ENCODE measurements at places on chromosomes 2 and 18. TPM values are rescaled to one million over a fixed set of nuclear protein-coding genes. Genes with fewer than 3 reads are reported as not detected.

GRCh38 chr2:158984604-158985135, 16.2 kb downstream of the TANC1 start:
- DNase-seq = peak; percentile 83

Gene NEU2
- polyA plus RNA-seq = not detected

Gene DES
- polyA plus RNA-seq = 9.7 TPM

DNA sequence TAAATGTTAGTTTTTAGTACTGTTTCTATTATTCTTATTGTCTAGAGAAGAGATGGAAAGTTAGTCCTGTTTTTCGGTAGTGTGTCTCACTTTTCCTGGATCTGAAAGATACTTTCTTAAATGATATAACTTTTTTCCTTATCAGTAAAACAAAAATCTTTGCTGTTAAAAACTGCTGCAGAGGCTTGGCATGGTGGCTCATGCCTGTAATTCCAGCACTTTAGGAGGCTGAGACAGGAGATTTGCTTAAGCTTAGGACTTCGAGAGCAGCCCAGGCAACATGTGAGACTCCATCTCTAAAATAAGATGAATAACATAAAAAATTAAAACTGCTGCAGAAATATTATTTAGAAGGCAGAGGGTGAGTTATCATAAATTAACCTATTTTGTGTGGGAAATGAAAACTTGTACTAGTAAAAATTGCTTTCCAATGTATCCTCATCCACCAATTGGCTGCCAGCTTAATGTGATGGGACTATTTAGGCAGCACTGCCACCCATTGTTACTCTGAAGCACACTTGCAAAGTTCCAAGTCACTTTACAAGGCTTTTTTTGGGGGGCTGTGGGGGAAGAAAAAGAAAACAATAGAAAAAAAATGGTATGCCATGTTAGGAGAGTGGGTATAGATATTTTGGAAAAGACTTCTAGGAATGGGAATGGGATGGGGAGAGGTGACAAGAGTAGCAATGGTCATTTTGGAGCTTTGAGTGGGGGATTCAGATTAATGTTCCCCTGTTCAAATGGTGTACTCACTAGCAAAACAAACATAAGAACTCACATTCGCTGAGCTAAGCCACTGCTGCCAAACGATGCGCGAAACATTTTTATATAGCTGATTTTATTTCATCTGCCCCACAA, 62.7 kb downstream of the MEIS1 start:
- no peak for DNase-seq

GRCh38 chr2:26345283-26345544, 729 bp upstream of the SELENOI start:
- DNase-seq = no peak

- no peak for DNase-seq
These were observed 119.5 kb downstream of the NCK2 start for GRCh38 chr2:105864262-105864661.

Gene POTEC
- polyA plus RNA-seq = not detected

GRCh38 chr2:168593713-168594112, 137.6 kb downstream of the CERS6 start:
- DNase-seq = no peak

DNA sequence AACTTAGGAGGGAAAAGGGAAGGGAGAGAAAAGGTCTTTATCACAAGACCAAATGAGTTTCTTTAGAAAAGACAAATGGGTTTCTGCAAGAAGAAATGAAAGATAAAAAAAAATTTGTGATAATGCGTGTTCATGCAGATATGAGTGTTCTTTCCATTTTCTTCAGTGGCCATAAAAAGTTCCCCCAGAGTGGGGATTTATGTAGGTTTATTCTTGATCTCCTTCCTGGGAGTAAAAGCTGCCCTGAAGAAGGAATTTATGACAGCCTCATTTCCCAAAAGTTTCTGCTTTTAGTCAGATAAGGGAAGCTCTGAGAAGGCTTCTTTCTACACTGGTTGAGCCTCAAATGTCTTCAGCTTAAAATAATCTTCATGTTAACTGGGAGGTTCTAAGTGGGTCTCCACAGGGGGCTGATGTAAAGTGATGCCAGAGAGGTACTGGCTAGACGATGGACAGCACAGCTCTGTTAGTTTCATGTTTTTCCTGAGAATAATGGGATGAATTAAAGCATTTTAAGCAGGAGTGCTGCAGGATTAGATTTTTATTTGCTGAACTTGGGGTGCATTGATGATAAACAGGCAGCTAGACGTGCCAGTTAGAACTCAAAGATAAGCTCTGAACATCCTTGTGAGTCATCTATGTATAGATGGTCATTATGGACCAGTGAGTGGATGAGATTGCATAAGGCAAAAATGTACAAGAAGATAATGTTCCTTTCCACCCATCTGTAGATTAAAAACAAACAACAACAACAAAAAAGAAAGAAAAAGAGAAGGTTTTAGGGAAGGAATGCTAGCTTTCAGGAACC, 99.4 kb upstream of the MSH2 start:
- no peak for DNase-seq

Gene ZNF804A
- polyA plus RNA-seq = 1.3 TPM

- DNase-seq = peak; percentile 71
These were observed 14.1 kb upstream of the ZSWIM2 start for GRCh38 chr2:186862869-186863709.

- DNase-seq = no peak
These were observed 6.5 kb downstream of the TEX261 start for GRCh38 chr2:70988151-70988550.

DNA sequence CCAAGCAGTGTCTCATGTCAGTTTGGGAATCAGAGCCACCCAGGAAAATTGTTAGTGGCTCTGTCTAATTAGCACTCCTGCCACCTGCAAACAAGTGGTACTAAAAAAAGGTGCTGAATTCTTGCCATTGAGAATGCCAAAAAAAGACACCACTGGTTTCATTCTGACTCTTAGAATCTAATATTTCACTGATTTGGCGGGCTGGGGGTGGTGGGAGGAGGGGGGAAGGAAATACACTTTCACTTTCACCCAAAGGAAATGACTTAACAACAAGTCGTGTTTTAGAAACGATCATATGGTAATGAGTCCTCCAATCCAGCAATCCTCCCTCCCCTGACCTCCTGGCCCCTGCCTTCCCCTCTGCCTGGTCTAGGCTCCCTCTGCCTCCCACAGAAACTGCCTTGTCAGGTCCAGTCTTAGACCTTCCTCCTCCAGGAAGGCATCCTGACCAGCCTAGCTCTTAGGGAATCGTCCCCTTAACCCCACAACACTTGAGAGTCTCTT, 4.4 kb upstream of the KLHL29 start:
- DNase-seq = no peak

Gene STARD6
- 0.75 TPM for polyA plus RNA-seq

Gene ERLEC1
- 16.8 TPM for polyA plus RNA-seq

GRCh38 chr2:240146627-240147278, 6.3 kb upstream of the OTOS start:
- no peak for DNase-seq

Gene CNOT11
- polyA plus RNA-seq = 23.2 TPM

- no peak for DNase-seq
These were observed 319 bp downstream of the ZSCAN30 start for GRCh38 chr18:35289727-35290093.

DNA sequence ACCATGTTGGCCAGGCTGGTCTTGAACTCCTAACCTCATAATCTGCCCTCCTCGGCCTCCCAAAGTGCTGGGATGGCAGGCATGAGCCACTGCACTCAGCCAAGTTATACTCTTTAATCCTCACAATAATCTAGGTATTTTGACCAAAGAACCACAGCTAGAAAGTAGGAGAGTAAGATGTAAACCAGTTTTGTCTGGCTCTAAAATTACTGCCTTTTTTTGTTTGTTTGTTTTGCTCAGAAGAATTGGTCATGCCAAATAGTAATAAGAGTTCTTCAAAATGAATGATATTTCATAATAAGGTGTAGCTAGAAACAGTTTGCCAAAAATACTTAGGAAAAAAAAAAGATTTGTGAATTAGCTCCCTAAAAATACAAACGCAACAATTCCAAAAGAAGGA, 36.7 kb downstream of the SCN2A start:
- no peak for DNase-seq

- DNase-seq = peak; percentile 46
These were observed 3.5 kb downstream of the POU3F3 start for GRCh38 chr2:104857262-104858005.

DNA sequence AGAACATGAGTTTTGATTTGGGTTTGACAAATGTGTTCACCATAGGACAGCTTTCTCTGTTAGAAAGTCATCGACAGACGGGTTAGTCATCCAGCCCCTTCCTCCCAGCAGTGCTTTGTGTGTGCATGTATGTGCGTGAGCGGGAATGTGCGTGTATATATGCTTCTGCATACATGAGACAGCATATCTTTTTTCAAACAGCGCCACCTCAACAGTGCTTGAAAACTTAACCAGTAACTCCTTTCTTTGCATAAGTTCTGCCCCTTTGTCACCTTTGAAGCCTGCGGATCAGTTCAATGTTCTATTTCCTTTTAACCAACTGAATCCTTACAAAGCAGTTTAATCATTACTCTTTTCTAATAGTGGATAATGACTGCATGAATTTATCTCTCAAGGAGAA, 351.4 kb downstream of the LPIN1 start:
- DNase-seq = peak; percentile 63

GRCh38 chr18:23106575-23106974, 28.7 kb upstream of the CABLES1 start:
- no peak for DNase-seq

Gene NDUFV2
- polyA plus RNA-seq = 119 TPM

- DNase-seq = peak; percentile 76
These were observed 20.1 kb upstream of the TTC39C start for GRCh38 chr18:23994361-23994902.

Gene EXOC6B
- polyA plus RNA-seq = 14.0 TPM

- DNase-seq = peak; percentile 65
These were observed at the start of gene ST8SIA5 for GRCh38 chr18:46756559-46757201. TSS of gene ST8SIA5 (minus strand) at chr18:46757053. CDS start at chr18:46756508, 545 bp downstream.

DNA sequence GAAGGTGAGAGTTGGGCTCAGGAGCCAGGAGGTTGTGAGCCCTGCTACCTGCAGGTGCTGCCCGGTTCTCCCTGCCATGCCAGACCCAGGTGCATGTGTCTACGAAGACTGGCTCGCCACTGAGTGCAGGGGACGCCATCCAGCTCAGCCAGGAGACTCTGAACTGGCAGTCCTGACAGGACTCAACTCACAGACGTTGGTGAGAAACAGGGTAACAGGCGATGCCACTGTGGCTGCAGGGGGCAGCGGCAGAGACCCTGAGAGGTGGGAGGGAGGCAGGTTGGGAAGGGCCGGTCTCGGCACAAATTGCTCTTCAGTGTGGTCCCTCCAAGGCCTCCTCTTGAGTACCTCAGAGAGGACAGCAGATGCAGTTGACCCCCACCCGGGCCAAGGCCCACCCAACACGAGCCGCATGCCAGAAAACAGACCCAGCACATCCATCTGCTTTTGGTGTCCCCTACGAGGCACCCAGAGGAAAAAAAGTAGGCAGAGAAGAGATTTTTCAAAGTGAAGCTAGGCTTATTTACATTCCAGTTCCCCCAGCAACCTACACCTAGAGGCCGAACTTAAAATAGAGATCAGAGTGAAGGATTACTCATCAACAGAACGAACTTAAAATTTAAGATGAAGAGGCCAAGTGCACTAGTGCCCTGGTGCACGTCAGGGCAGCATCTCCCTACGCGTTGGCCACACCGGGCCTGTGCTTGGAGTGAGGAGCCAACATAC, 184.8 kb downstream of the SEPTIN10 start:
- DNase-seq = no peak

DNA sequence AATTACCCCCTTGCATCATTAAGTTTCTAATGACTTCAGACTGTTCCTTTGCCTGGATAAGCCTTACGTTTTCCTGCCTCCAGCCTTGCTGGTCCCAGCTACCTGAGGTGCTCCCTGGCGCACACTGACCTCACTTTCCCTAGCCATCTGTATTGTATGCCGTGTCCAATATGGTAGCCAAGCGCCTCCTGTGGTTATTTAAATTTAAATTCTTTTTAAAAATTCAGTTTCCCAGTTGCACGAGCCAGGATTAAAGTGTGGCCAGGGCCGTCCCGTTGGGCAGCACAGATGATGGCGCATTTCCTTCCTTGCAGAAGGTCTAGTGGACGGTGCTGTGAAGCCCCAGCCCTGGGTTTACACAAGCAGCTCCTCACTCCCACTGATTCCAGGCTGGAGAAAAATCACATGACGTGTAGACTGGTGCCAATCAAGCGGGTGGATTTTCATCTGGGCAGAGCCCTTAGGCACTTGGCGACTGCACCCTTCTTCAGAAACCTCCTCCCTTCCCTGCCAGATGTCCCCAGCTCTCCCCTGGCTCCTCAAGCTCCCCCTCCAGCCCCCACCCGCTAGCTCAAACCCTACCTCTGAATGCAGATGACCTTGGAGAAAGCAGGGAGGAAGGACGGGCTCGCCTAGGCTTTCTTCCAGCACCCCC, 33.9 kb downstream of the ACKR3 start:
- no peak for DNase-seq

GRCh38 chr2:65436824-65437221, 4.4 kb upstream of the SPRED2 start:
- no peak for DNase-seq

- DNase-seq = no peak
These were observed 3.6 kb upstream of the AQP4 start for GRCh38 chr18:26868968-26869586.

GRCh38 chr2:216317831-216318520, 54.3 kb downstream of the MARCHF4 start:
- no peak for DNase-seq

DNA sequence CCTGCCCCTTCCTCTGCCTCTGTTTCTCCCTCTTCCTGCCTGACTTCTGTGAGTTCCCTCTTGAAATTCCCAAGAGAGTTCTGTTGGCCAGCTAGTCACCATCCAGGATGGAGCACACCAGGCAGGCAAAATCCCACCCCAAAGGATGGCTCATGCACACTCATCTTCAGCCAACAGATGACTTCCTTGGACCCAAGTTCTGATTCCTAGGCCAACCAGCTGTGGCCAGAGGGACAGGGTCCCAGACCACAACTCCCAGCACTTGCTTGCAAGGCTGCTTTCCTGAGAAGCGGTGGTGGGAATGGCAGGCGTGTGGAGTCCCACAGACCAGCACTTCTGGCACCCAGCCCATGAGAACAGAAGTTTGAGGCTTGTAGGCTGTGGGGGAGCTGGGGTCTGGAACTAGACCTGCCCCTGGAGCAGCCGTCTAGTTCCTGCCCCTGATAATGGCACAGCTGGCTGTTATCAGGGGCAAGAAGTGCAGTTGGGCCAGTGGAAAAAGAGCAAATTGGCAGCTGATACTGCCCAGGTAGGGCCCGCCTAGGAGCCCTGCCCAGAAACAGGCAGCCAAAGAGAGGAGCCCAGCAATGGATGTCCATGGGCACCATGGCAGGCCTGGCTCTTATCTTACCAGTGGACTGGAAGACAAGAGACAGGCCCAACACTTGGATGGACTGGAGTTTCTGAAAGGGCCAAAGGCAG, 56.7 kb downstream of the CYP26B1 start:
- no peak for DNase-seq

Gene COL4A4
- polyA plus RNA-seq = 0.63 TPM

Gene PLGLB1
- 1.0 TPM for polyA plus RNA-seq

GRCh38 chr2:174546519-174547506, 50.8 kb downstream of the WIPF1 start:
- DNase-seq = no peak

Gene ONECUT2
- 2.1 TPM for polyA plus RNA-seq

GRCh38 chr2:239664216-239664810, 263.5 kb upstream of the HDAC4 start:
- DNase-seq = no peak

- no peak for DNase-seq
These were observed 249.9 kb downstream of the PLCL1 start for GRCh38 chr2:198054299-198054698.

Gene CCDC102B
- 3.0 TPM for polyA plus RNA-seq

- DNase-seq = no peak
These were observed 91.0 kb downstream of the SCG2 start for GRCh38 chr2:223511168-223511567.
